Colonic mucosa (tissue), 4 donors: ENCODE measurements at places on chromosomes 13 and 19.

DNA sequence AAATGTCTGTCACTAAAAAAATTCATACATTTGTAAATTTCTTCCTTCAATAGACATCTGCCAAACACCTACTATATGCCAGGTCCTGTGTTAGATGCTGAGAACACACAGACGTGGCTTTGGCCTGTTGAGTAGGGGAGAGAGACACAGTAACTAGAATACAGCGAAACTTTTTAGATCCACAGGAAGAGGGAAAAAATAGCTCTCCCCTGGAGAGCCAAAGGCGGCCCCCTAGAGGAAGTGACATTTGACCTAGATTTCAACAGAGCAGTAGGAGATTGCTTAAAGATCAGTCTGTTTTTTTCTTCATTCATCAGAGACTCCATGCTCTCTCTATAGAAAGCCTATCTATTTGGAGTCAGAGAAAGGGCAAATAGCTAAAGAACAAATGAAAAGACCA lies 11.3 kb downstream of the LCP1 start:
- DNase-seq, result no peak

- peak; percentile 62 for DNase-seq
Observed at GRCh38 chr13:74040200-74040599, 94.0 kb downstream of the KLF12 start.

DNA sequence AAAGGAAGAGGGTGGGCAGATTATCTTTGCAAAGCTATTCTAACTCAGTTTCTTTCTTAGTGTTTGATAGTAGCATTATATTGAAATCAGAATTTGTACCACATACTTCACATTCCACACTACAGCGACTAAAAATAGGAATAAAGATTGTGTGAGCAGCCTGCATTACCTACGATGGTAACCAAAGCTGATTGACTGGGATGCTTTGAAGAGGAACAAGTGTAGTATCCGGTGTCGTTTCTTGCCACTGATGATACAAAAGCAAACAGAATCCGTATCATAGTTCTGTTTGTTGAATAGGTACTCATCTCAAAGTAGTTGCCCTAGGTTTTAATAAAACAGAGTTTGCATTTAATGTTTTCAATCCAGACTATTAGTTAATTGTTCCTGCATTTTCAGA lies 51.2 kb downstream of the FLT3 start:
- no peak for DNase-seq

DNA sequence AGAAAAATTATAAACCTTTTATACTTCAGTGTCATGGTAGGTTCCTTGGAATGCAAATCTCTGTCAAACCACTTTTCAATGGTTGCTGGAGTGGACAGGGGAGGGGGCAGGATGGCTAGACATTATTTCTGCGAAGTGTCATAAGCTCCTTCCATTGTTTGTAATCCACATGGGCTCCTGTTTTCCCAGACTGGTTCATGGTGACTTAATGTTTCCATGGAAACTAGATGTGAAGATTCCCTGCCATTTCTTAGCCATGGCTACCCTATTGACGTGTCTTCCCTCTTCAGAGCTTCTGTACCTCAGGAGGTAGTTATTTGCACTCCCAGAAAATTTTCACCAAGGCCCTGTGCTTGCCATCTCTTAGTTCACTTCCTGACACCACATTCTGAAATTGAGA lies 95.3 kb downstream of the UFM1 start:
- DNase-seq, result no peak

GRCh38 chr13:102344410-102344809 lies 57.4 kb downstream of the FGF14 start:
- DNase-seq, result no peak

GRCh38 chr19:3457528-3458228 lies 22.6 kb downstream of the SMIM24 start:
- DNase-seq, result no peak

- DNase-seq, result no peak
Observed at GRCh38 chr13:31214435-31214834, 14.7 kb downstream of the B3GLCT start.

DNA sequence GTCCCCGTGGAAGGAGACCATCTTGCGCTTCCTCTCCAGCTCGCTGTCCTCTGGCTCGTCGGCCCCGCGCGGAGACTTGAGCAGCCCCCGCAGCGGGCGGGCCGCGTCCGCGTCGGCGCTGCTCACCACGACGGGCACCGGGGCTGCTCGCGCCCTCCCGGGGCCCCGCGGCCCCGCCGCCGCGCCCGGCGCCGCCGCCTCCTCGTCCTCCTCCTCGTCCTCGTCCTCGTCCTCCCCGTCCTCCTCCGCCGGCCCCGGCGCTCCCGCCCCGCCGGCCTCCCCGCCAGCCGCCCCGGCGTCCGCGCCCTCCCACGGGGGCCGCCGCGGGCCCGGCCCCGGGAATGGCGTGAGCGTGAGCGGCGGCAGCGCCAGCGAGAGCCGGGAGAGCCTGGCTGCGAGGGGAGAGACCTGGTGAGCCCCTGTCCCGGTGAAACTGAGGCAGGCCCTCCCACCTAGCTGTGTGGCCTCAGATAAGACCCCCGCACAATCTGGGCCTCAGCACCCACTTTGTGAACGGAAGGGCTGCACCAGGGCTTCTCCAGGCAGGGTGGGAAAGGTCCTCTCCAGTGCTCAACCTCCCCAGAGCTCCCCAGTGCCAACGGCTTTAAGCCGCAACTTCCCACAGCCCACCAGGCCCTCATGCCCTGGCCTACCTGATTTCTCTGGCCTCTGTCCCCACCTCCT lies 17.8 kb downstream of the LMTK3 start:
- DNase-seq, result no peak

DNA sequence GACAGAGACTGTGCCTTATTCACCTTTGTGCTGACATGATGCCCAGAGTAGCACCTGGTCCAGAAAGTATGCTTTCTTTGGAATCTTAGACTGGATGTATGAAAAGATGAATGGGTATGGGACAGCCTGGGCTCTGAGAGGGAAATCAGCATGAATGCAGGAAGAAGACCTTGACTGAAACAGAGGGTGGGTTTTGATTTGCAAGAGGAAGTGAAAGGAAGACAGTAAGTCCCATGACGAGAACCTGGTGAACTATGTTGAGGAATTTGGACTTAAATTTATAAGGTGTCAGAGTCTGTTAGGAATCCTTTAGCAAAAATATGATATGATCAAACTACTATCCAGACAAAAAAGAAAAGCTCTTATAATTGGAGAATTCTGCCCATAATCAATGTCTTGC lies 301.9 kb downstream of the SPRY2 start:
- DNase-seq, result no peak

DNA sequence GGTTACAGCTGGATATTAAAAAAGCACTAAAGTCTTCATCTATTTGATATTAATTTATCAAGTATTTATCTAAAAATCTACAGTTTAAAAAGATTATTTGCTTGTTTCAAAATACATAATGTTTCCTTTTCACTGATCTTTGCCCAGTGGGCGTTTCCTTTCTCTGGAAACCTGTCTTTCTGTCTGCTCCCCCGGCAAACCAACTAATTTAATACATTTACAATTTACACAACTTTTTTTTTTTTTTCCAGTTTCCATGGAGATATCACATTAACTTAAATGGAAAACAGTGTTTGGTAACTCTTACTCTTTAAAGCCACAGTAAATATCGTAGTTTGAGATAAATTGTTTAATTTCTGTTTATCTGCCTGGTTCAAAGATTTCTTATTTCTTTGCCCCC lies 5.3 kb downstream of the GPC6 start:
- DNase-seq, result no peak

- no peak for DNase-seq
Observed at GRCh38 chr13:74037762-74038161, 96.4 kb downstream of the KLF12 start.

DNA sequence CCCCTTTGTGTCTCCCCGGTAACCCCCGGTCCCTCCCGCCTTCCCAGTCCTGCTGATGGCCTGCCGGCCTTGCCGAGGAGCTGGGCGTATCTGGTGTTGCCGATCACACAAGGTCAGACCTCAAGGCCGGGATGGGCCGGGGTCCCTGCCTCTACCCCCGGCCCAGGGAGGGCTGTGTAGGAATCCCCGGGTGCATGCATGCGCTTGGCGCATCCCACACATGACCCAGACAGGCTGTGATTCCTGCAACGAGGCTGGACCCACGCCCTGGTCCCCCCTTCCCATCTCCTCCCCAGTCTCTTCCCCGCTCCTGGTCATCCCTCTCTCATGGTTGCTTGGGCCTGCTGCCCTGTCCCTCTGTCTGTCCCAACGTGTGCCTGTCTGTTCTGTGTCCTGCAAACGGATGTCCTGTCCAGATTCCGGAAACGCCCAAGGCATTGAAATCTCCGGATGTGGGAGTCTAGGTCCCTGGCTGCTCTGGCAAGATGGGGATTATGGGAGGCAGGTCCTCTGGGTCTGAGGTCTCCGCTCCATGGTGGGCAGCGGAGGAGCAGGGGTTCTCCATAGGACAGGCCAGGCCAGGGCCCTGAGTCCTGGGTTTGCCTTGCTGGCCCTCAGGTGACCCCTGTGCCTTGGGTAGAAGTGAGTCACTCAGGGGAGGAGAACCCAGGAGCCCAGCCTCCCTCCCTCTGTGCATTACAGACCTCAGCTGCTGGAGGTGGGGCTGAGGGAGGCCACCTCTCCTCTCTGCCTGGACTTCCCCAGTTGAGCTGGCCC lies 1.6 kb downstream of the PKN1 start:
- peak; percentile 52 for DNase-seq

DNA sequence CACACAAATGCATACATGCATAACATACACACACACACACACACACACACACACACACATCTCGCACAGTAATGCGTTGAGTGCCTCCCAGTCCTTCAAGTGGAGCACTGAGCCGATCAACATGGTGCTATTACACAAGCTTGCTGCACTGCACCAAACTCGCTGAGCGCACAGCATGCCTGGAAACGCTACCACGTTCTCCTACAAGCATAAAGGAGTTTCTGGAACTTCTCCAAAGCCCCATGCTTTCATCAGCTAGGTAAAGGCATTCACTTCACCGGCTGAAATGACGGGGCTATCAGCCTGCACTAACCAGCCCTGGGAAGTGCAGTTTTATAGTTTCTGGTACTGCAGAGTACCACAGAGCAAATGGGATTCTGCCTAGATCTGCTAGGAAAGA lies 92.7 kb downstream of the FGF14 start:
- DNase-seq, result no peak

GRCh38 chr19:11091703-11092153 lies 2.5 kb downstream of the LDLR start:
- DNase-seq, result peak; percentile 79

GRCh38 chr13:110179116-110179856 lies 127.7 kb downstream of the COL4A1 start:
- DNase-seq, result no peak

- no peak for DNase-seq
Observed at GRCh38 chr13:65965501-65965900, 1264.6 kb downstream of the PCDH9 start.

GRCh38 chr19:41945135-41945766 lies 13.9 kb downstream of the RABAC1 start:
- DNase-seq, result peak; percentile 39

DNA sequence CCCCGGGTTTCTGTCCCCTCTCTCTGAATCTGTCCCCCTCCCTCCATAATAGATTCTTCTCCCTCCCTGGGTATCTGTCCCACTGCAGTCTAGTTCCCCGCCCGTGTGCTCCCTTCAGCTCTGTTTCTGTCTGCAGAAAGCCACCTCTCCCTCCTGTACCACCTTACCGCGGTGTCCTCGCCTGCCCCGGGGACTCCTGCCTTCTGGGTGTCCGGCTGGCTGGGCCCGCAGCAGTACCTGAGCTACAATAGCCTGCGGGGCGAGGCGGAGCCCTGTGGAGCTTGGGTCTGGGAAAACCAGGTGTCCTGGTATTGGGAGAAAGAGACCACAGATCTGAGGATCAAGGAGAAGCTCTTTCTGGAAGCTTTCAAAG lies 1.3 kb downstream of the FCGRT start:
- no peak for DNase-seq

- DNase-seq, result peak; percentile 37
Observed at GRCh38 chr19:16441661-16442162, 30.1 kb downstream of the EPS15L1 start.

- DNase-seq, result peak; percentile 60
Observed at GRCh38 chr13:53151336-53152056, 122.9 kb downstream of the OLFM4 start.

DNA sequence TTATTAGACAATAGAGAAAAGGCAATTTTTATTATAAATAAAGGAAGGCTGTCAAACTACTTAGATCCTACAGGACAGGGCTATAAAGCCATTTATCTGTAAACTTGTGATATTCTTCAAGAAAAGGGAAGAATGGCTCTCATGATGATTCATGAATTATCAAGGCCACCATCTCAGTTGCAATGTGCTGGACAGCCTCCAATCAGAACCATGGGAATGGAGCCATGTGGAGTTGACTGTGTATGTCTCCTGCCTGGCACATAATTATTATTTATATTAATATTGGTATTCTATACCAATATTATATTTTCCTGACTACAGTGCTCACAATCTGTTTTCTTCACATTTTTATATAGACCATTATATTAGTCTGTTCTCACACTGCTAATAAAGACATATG lies 560.5 kb upstream of the MIR17HG start:
- DNase-seq, result no peak

DNA sequence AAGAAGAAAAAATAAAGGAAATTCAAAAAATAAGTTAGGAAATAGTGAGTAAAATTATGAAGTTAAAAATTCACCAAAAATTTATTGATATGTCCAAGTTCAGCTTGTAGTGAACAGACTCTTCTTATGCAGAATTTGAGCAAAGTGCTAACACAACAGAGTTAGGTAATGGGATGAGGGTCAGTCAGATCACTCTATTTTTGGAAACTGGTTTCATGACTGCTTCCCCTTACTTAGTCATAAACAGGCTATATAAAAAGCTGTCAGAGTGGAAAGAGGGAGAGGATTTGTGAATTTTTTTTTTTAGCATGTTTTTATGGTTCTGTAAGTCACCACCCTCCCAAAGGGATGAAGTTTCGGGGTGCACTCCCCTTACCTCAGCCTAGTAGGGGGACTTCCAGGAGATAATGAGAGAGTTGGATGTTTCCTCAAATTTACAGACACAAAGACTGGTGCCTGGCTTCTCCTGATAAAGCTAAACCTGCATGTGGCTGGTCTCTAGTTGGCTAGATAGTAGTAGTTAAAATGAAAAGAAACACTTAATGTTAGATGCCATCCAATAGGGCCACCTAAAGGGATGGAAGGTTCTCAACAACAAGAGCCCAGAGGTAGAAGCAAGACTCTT lies 4.5 kb downstream of the CPB2 start:
- DNase-seq, result no peak

DNA sequence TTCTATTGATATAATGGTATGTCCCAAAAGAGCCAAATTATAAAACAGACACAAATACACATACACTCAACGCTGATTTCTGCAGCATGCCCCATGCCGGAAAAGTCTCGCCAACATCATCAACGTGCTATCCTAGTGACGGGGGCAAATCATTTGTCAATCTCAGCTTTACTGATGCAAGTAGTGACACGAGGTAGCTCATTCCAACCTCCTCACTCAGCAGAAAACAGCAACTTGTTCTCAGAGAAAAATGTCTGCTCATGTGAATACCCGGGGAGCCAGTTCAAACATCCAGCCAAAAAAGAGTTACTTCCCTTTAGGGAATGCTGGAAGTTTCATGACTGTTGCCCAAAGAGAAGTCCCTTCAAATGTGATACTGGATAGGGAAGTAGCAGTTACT lies 46.3 kb downstream of the SOX21 start:
- DNase-seq, result no peak
